Activated T-helper 1 cell treated with anti-CD3 and anti-CD28 coated beads, Interleukin-2, amount 50 U/mL, for 16 hours (primary cell): ENCODE measurements at places on chromosomes 12 and 14.
A peak's percentile ranks its signal among the peaks of the same experiment; 100 is the strongest.

DNA sequence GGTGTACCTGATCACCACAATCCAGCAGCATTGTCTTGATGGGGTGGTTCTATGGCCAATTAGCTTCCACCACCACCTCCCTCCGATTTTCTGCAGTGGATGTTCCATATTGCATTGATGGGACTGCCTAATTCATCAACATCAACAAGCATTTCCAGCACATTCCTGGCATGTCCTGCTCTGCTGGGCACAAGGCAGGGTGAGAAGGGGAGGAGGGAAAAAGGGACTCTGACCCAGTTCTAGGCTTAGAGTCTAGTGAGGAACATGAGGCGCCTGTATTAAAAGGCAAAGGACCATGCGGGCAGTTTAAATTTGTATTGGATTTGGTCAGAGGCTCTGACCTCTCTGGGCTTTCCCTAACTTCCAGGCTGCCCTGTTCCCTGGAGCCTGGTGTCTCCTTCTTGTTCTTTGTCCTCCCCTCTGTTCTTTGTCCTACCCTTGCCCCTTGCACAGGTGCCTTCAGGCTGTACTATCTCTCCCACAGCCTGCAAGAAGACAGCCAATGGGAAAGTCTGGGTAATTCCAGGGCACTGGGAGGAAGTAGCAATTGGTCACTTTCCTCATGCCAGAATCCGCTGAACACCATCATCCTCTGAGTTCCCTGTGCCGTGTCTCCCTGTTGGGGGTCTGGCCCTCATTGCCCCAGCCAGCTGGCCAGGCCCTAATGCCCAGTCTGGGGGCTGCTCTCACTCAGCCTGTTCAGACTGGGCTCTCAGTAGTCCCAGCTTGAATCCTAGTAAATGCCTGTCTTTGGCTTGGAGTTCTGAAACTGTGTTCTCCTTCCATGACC, 43.3 kb downstream of the TSPAN11 start:
- no peak for DNase-seq

GRCh38 chr12:92342574-92342973, 196.9 kb upstream of the BTG1 start:
- no peak for DNase-seq

DNA sequence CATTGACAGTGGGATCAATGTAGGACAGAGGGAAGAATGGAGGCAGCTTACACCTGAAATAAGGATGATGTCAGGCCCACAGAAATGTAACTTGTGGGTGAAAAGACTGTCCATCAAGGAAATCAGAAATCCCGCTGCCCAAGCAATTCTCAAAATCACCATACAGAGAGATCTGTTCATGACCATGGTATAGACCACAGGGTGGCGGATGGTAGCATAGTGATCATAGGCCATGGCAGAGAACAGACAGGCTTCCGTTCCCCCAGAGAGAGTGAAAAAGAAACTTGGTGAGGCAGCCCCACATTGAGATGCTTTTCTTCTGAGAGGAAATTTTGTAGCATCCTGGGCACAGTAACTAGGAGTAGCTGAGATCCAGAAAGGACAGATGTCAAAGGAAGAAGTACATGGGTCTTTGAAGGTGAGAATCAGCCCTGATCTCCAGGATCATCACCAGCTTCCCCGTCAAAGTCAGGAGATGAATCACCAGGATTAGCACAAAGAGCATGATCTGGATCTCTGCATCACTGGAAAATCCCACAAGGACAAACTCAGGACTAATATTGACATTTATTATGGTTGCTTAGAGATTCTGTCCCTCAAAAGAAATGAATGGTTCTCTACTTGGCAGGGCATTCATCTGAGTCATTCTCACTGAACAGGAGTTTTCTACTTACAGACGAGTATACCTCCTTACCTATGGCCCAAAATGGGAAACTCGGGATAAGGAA, 5.5 kb upstream of the ZNF641 start:
- DNase-seq: no peak

GRCh38 chr12:31880340-31880739, 78.9 kb upstream of the RESF1 start:
- DNase-seq: no peak

GRCh38 chr14:61894452-61895077, 132.3 kb downstream of the SNAPC1 start:
- no peak for DNase-seq

DNA sequence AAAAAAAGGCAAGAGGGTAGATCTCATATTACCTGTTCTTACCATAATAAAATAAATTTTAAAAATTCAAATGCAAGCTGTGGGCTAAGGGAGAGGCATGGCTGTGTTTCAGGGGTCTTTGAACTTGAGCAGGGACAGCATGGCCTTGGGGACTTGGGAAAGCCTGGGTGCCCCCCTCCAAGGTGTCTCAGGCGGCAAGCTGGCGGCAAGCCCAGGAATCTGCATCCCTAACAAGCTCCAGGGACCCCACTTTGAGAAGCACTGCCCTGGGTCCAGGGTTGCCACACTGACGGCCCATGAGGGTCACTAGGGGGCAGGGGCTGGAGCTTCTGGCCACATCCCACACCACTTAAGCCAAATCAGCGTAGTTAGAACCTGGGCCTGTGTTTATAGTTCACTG, 193.8 kb downstream of the SLC15A4 start:
- DNase-seq: no peak

GRCh38 chr12:91622037-91622436, 439.4 kb upstream of the DCN start:
- DNase-seq: no peak

GRCh38 chr14:94062344-94062940, 18.6 kb downstream of the DDX24 start:
- no peak for DNase-seq

DNA sequence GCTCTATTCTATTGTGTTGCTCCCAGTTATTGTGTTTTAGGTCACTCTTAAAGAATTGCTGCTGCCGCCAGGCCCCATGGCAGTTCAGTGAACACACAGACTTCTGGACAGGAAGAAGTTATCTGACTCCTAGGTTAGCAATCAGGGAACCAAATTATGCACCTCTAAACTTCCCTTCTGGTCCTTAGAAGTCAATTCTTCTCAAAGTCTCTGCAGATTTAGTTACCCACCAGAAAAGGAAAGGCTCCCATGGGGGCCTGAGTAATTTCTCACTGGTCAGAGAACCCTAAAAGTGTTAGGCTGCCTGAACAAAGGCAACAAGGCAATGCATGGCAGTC, 10.0 kb downstream of the EMP1 start:
- DNase-seq: no peak

DNA sequence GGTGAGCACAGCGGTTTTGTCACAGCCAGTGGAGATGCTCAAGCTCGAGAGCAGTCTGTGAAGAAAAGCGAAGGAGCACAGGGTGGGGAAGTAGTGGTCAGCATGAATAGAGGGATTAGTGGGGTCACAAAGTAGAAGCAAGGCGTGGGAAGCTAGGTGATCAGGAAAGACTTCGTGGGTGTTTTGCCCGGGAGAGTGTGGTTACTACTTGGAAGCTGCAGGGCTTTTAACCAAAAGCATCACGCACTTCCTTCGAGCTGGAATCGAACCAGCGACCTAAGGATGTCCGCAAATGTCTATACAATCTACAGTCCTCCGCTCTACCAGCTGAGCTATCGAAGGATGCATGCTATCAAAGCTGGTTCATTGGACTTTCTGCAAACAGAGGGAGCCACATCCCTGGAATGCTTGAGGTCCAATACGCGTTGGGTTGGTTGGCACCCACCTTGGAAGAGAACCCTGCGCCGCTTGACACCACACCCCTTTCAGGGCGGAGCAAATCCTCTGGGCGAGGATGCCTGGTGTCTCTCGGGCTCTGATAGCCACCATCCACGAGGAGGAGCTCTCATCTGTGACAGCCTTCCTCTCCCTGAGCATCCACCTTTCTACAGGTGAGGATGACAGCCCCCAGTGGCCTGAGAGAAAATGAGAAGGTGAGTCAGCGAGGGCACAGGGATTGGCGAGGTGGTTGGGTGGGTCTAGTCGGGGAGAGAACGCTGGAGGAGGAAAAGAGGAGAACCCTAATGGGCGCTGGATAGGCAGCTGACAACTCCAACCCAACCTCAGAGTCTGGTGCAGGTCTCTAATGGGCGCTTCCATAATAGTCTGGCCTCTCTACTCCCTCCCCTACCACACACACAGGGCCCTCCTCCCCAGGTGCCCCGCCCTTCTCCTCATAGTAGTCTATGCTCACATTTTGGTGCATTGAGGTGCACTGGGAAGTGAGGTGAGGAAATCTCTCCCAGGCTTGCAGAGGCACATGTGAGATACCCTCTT, 16.0 kb upstream of the OR6S1 start:
- DNase-seq: no peak

DNA sequence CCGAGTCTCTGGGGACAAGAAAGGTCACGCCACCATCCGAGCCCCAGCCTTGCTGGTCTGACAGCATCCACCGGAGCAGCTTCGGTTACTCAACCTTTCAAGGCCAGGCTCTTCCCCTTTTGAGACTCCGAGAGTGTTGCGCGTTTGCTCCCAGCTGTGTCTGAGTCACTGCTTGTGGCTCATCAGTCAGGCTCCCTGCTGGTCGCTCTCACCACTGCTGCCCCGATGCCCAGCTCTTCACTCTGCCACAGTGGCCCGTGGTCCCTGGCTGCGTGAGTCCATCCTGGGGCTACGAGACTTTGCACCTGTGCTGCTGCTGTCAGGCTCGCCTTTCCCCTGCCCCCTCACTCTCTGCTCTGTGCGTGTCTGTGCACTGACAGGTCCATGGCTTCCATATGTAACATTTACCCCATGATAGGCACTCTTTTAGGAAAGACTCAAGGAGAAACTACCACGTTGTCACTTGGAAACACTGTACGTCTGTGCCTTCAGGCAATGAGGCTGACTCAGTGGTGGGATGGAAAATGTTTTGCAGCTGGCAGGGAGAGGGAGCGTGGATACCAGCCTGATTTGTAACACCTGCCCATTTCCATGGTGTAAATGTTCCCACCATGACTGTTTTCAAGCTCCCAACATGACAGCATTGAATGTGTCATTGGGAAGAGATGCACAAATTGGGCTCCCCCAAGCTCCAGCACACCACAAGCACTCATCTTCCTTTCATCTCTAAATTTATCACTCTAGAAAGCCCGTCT, 350.7 kb downstream of the TMEM132D start:
- DNase-seq: no peak

GRCh38 chr12:5648692-5649359, 216.9 kb downstream of the NTF3 start:
- no peak for DNase-seq

- no peak for DNase-seq
Measured at GRCh38 chr14:41299924-41300323, 306.8 kb upstream of the LRFN5 start.

DNA sequence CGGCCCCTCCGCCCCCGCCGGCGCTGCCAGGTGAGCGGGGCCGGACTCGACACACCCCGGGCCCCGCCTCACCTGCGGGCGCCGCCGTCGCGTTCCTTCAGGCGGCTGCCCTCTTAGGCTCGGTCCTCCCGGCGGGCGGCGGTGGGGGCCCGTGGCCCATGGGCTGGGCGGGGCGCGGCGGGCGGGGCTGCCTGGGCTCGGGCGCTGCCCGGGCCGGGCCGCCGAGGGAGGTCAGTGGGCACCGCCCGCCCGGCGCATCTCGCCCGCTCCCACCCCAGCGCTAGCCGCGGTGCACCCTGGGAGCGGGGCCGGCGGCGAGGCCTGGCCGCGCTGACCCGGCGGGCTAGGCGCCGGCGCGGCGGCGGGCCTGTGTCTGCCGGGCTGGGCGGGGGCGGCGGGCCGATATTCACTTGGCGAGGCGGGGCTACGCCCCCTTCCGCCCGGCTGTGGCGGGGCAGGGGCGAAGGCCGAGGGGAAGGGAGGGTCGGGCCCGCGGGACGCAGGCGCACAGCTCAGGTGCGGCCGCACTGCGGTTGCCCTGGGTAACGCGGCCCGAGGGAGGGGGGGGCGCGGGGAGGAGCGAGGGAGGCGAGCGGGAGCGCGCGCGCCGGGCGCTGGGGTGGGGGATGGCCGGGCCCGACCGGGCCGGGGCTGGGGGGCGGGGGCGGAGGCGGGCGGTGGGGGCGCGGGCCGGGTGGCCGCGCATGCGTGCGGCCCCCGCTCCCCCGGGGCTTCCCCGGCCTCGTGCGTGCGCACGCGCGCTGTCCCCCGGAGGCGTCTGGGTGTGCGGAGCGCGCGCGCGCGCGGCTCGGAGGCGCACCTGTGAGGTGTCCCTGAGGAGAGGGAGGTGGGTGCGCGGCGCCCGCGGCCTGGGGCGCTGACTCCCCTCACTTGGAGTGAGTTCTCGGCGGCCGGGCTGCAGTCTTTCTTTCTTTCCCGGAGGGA, at the start of the genes CCDC92 and ZNF664:
CCDC92 (minus strand) TSS at position 375 of the 945 bp plus-strand sequence. CDS start 28,526 bp downstream, outside the sequence.
ZNF664 (plus strand) TSS at position 759 of the 945 bp plus-strand sequence. CDS start 38,930 bp downstream, outside the sequence.
- DNase-seq: peak; percentile 97

DNA sequence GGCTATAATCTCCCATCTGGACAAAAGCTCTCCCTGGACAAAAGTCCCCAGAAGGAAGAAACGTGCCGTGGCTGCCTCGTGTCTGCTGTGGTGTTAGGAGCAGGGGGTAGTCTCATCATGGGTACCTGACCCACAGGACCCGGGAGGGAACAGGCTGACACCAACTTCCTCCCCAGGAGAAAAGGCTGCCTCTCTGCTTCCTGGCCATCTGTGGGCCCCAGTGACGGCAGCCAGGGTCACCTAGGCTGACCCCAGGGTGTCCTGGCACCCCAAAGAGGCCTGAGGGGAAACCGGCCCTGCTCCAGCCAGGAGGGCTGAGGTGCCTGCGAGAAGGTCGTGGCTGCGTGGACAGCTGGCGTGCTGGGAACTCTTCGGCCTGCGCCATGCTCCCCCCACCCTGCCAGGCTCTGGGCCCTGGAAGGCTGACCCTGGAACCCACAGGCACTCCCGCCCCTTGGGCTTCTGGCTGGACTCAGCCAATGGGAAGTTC, 133.9 kb downstream of the RFLNA start:
- DNase-seq: no peak

GRCh38 chr12:8096281-8096915, 14.3 kb downstream of the NECAP1 start:
- no peak for DNase-seq

DNA sequence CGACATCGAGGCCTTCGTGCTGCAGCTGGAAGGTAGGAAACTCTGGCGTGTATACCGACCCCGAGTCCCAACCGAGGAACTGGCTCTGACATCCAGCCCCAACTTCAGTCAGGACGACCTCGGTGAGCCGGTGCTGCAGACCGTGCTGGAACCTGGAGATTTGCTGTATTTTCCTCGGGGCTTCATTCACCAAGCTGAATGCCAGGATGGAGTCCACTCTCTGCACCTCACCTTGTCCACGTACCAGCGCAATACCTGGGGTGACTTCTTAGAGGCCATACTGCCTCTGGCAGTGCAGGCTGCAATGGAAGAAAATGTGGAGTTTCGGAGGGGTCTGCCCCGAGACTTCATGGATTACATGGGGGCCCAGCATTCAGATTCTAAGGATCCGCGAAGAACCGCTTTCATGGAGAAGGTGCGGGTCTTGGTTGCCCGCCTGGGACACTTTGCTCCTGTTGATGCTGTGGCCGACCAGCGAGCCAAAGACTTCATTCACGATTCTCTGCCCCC, 1.4 kb downstream of the RIOX1 start:
- DNase-seq: no peak

- no peak for DNase-seq
Measured at GRCh38 chr12:82437744-82438143, 79.4 kb downstream of the METTL25 start.

GRCh38 chr12:112965643-112966042, 12.7 kb upstream of the OAS2 start:
- DNase-seq: no peak

DNA sequence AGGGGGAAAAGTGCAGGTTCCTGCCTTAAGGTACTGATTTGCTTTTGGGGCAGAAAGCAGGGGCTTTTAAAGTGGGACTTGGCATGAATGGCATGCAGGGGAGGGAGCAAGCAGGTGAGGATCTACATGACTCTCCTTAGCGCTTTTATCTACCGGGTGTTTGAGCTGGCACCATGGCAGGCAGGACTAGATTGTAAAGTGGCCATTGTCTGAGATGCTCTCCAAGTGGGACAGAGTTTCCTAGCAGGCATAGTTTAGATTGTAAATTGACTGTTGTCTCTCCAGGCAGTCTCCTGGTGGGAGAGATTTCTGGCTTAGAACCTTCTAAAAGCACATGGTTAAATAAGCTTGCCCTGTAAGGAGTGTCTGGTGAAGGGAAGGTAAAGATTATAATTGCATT, 5.3 kb upstream of the DICER1 start:
- no peak for DNase-seq
